EH (cell line): ENCODE measurements at places on chromosomes 16 and 17.
A peak's percentile ranks its signal among the peaks of the same experiment; 100 is the strongest.

GRCh38 chr17:56616239-56616638, 22.7 kb downstream of the NOG start:
- no peak for DNase-seq

- peak; percentile 92 for DNase-seq
Observed at GRCh38 chr17:67431249-67432015, 54.4 kb downstream of the PITPNC1 start.

DNA sequence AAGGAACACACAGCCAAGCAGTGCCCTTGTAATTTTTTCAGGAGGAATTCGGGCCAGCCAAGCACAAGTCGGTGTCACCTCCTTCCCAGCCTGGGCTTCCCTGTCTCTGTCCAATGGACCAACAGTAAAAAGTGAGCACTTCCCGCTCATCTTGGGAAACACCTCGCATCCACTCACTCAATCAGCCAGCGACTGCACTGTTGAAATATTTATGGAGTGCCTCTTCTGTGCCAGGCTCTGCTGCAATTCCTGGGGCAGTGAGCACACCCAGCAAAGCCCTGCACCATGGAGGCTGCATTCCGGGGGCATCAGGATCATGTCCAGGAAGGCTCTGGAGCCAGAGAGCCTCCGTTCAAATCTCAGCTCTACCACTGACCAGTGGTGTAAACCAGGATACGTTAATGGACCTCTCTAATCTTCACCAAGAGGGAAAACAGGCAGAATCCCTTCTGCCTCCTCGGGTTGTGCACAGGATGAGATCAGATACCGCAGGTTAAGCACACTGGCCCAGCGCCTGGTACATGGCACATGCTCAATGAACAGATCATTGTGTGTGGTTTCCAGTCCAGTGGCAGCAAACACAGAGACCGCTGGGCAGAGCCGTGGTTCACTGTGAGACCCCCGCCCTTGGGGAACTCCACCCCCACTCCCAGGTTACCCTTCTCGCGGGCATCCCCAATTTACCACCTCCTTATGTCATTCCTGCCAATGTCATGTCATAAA, 194.3 kb downstream of the ZNF423 start:
- DNase-seq = no peak

DNA sequence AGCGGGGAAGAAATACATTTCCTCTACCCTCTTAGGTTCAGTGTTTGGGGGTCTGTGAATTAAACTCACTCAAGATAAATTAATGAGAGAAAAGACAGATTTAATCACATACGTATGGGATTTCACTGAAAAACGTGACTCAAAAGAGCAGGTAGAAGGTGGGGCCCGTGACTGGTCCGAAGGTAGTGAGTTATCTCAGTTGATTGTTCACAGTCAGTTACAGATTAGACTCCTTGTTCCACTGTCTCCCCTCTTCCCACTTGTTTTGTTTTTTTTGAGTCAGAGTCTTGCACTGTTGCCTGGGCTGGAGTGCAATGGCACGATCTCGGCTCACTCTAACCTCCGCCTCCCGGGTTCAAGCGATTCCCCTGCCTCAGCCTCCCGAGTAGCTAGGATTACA, 301.2 kb downstream of the SEC14L1 start:
- DNase-seq = no peak

GRCh38 chr16:70523743-70524398, at the start of gene SF3B3:
TSS of gene SF3B3 (plus strand) at chr16:70523816. CDS start at chr16:70526657, 2,841 bp downstream.
- no peak for DNase-seq
